Large intestine (tissue), 12 donors: ENCODE measurements at places on chromosomes 1 and 21.
A peak's percentile ranks its signal among the peaks of the same experiment; 100 is the strongest.

DNA sequence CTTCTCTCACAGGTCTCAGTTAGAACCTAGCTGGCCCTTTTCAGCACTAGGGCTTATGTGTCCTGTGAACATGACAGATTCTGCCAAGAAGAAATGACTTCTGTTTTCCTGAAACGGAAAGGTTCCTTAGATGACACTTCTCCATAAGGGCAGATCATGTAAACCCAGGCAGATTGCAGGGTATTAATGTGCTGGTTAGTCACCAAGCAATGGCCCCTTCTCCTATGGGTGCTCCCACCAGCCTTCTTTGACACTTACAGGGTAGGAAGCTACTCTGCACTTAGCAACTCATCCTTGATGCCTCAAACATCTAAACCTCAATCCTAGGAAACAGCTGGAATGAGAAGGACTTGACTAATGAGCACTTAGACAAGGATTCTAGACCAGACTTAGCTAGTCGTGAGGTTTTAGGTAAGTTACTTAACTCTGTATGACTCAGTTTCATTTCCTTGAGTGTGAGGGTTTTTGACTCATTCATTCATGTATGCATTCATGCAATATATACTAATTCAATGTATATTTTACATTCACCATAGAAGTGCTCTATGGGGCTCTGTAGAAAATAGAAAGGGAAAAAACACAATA lies 74.1 kb upstream of the PLXNA2 start:
- DNase-seq: no peak
- no peaks in the 10 kb centered on the region for H3K4me1 ChIP-seq
- no peaks in the 10 kb centered on the region for H3K36me3 ChIP-seq

DNA sequence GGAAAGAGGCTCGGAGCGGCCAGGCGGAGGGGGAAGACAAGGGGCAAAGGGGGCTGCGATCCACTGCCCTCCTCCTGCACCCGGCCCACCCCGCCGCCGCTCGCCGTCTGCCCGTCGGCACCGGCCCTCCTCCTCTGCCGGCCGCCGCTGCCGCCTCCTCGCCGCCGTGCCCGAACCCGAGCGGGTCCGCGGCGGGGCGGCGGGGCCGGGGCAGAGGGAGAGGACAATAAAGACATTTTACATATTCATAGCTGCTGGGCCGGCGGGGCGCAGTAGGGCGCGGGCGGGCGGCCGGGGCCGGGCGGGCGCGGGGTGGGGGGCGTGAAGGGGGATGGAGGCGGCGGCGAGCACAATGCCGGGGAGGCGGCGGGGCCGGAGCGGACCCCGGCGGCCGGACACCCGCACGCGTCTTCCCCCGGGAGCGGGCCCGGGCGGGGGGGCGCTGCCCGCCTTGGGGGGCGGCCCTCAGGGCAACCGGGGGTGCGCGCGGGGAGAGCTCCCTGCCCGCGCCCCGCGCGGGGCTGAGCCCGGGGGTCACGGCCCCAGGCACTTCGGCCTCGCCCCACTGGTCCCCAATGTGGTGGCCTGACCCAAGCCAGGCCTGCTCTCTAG lies 546 bp downstream of the POU2F1 start:
- H3K4me1 ChIP-seq: peaks cover 18% of the 10 kb centered on the region
- no peak for DNase-seq
- no peaks in the 10 kb centered on the region for H3K36me3 ChIP-seq

DNA sequence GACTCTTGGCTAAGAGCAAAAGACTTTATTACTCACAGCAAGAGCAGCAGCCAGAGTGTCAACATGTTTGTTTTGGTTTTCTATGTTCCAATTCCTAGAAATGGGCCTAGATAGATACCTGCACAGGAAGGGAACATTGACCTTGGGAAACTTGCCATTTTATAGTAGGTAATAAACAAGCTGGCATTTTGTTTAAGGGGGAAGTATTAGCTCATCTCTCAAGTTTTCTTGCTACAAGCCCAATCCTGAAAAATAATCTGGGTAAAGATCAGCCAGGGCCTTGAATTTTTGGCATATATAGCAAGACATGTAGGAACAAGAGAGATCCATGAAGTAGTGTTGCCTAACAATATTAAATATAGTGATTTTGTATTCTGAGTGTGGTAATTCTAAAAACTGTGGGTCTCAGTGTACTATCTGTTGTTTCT lies 51.4 kb upstream of the RGL1 start:
- no peak overlapping the region for H3K27ac ChIP-seq
- DNase-seq: no peak
- H3K36me3 ChIP-seq: no peaks in the 10 kb centered on the region
- no peak overlapping the region for H3K4me3 ChIP-seq
- no peaks in the 10 kb centered on the region for H3K4me1 ChIP-seq
- no peaks in the 10 kb centered on the region for H3K27me3 ChIP-seq

DNA sequence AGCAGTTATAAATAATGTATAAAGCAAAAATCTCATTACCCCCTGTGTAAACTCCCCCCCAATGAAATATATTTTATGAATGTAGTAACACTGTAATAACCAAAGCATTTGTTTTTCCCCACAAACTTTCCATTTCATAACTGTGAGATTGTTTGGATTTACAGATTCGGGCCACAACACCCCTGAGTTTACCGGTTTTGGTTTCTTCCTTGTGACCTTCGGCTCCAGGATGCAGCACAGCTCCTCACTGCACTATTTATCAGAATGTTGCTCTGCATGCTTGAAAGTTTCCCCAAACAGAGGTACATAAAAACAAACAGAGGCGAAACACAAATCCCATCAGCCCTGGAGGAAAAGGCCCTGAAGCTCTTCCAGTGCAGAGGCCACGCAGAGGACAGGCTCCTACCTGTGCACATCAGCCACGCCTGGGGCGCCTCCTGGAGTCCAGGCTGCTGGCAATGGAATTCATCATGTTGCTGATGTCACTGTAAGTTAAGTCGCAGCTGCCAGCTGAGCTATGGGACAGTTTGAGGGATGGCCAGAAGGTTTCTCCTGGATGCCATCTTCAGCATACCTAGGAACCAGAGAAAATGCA lies 122.0 kb downstream of the LMO4 start:
- no peaks in the 10 kb centered on the region for H3K27me3 ChIP-seq
- H3K27ac ChIP-seq: no peak overlapping the region
- H3K4me1 ChIP-seq: no peaks in the 10 kb centered on the region
- DNase-seq: peak; percentile 24

- no peaks in the 10 kb centered on the region for H3K4me1 ChIP-seq
- no peak overlapping the region for H3K4me3 ChIP-seq
- DNase-seq: no peak
- no peaks in the 10 kb centered on the region for H3K27me3 ChIP-seq
- H3K36me3 ChIP-seq: peaks cover 38% of the 10 kb centered on the region
Measured at GRCh38 chr1:150928286-150928685, 2.1 kb downstream of the SETDB1 start.

DNA sequence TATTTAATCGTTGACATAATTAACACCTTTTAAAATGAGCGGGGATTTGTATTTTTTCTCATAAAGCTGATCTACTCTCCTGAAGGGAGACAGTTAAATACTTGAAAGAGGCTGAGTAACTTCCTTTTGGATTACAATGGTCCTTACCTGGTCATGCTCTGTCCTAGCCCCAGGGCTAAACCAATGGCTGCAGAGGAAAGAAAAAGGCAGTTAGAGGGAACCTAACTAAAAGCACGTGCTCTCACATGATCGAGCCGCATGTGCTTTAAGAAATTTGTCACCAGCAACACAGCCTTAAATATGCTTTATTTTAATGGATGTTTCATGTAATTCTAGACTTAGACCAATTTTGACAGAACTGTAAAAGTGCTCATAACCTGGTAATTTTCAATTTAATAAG lies 132.7 kb downstream of the GPATCH2 start:
- H3K36me3 ChIP-seq: no peaks in the 10 kb centered on the region
- H3K4me3 ChIP-seq: no peak overlapping the region
- no peak for DNase-seq
- no peak overlapping the region for H3K27ac ChIP-seq
- no peaks in the 10 kb centered on the region for H3K4me1 ChIP-seq

- no peak for DNase-seq
- H3K4me1 ChIP-seq: peaks cover 39% of the 10 kb centered on the region
- peak overlapping the region; percentile 70 for H3K27ac ChIP-seq
- no peak overlapping the region for H3K4me3 ChIP-seq
Measured at GRCh38 chr1:57277681-57278080, 146.2 kb downstream of the DAB1 start.

DNA sequence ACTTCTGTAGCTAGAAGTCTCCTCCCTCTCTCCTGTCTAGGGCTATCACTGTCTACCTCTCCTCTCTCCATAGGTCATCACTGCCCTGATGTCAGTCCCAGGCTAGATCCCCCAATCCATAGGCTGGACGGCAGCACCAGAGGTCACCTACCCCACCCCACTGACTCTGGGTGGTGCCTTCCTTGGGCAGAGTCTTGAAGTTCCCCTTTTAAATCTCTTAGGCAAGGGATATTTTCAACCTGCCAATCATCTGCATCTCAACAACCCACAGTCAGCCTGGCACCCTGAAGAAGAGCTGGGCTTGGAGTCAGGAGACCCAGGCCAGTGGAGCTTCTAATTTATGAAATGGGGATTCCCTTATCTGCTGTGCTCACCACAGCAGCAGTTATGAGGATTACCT lies 13.2 kb downstream of the MYBPH start:
- no peak overlapping the region for H3K4me3 ChIP-seq
- peaks cover 2% of the 10 kb centered on the region for H3K27me3 ChIP-seq
- no peaks in the 10 kb centered on the region for H3K36me3 ChIP-seq
- H3K27ac ChIP-seq: no peak overlapping the region
- no peak for DNase-seq

DNA sequence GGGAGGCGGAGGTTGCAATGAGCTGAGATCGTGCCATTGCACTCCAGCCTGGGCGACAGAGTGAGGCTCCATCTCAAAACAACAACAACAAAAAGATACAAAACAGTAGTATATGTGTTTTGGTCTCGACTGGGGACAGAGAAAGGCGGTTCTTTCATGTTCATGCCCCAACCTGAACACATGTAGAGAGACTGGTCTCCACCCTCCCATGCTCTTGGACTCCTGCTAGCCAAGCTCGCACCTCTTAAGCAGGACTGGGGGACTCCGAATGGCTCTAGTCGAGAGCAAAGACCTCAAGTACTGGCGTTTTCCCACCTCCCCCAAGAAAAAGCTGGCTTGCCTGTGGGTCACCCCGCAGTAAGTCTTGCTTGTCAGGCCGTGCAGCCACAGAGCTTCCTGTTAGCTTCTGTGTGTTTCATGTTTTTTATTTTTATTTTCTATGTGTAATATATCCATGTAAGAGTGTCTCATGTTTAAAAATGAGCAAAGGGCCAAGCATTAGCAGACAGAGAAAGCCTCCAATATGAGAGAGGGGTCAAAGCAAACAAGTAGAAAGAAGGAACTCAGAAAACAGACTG lies 91.6 kb downstream of the SCCPDH start:
- H3K27me3 ChIP-seq: peaks cover 3% of the 10 kb centered on the region
- no peak overlapping the region for H3K4me3 ChIP-seq
- H3K27ac ChIP-seq: no peak overlapping the region
- no peaks in the 10 kb centered on the region for H3K4me1 ChIP-seq
- no peaks in the 10 kb centered on the region for H3K36me3 ChIP-seq
- no peak for DNase-seq

DNA sequence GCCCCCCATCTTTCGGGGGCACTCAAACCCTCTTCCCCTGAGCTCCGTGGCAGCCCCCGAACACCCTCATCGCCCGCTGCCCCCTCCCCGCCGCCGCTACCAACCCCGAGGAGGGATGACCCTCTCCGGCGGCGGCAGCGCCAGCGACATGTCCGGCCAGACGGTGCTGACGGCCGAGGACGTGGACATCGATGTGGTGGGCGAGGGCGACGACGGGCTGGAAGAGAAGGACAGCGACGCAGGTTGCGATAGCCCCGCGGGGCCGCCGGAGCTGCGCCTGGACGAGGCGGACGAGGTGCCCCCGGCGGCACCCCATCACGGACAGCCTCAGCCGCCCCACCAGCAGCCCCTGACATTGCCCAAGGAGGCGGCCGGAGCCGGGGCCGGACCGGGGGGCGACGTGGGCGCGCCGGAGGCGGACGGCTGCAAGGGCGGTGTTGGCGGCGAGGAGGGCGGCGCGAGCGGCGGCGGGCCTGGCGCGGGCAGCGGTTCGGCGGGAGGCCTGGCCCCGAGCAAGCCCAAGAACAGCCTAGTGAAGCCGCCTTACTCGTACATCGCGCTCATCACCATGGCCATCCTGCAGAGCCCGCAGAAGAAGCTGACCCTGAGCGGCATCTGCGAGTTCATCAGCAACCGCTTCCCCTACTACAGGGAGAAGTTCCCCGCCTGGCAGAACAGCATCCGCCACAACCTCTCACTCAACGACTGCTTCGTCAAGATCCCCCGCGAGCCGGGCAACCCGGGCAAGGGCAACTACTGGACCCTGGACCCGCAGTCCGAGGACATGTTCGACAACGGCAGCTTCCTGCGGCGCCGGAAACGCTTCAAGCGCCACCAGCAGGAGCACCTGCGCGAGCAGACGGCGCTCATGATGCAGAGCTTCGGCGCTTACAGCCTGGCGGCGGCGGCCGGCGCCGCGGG lies 837 bp downstream of the FOXD3 start:
- H3K27ac ChIP-seq: no peak overlapping the region
- no peaks in the 10 kb centered on the region for H3K36me3 ChIP-seq
- peak overlapping the region; percentile 8 for H3K4me3 ChIP-seq

DNA sequence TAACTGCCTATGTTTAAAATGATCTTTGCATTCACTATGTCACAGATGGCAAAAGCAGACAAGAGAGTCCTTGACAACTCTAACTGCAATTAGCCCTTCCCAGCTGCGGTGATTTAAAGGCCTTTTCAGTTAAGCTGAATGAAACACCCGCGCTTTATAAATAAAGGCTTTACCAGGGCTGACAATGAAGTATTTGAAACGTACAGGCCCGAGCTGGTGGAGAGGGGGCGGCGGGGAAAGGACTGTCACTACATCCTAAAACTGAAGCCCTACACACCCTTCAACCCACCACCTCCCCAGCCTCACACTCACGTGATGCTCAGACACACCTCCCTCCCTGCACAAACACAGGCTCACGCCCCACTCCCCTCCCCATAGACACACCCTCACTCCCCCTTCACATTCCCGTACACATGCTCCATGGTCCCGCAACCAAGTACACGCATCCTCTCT lies 45.5 kb downstream of the GRIK3 start:
- DNase-seq: no peak
- no peak overlapping the region for H3K27ac ChIP-seq
- H3K4me1 ChIP-seq: no peaks in the 10 kb centered on the region
- no peaks in the 10 kb centered on the region for H3K36me3 ChIP-seq
- no peak overlapping the region for H3K4me3 ChIP-seq

DNA sequence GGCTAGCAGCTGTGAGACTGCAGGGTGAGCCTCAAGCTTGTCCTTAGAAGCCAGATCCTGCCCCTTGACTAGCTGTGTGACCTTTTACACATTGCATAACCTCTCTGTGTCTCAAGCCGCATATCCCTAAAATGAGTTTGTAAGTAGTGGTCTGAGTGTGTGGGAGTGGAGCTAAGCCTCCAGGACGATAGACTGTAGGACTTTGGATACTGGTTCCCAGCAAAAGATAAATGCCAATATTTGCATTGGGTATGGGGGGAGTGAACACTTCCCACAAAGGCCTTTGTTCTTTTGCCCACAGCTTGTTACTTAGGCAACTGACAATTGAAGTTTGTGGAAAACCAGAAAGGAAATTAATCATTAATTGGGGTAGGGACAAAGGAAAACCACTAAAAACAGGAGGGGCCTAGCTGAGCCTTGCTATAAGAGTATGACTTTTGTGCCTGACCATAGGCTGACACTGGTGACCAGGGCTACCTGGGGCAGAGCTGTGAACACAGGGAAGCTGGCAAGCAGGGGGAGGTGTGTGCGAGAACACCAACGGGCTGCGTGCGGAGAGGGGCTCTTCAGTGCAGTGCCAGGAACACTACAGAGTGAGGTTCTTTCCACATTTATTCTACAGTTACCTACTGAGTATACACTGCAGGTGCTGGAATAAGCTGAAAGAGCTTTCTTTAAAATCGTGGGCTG lies 102.4 kb upstream of the ETV3 start:
- H3K27me3 ChIP-seq: no peaks in the 10 kb centered on the region
- H3K27ac ChIP-seq: peak overlapping the region; percentile 69
- no peak overlapping the region for H3K4me3 ChIP-seq
- H3K4me1 ChIP-seq: peaks cover 40% of the 10 kb centered on the region
- peak; percentile 78 for DNase-seq
- H3K36me3 ChIP-seq: no peaks in the 10 kb centered on the region
